NCI-H2171 (cell line): ENCODE measurements at places on chromosomes 16 and 17.

DNA sequence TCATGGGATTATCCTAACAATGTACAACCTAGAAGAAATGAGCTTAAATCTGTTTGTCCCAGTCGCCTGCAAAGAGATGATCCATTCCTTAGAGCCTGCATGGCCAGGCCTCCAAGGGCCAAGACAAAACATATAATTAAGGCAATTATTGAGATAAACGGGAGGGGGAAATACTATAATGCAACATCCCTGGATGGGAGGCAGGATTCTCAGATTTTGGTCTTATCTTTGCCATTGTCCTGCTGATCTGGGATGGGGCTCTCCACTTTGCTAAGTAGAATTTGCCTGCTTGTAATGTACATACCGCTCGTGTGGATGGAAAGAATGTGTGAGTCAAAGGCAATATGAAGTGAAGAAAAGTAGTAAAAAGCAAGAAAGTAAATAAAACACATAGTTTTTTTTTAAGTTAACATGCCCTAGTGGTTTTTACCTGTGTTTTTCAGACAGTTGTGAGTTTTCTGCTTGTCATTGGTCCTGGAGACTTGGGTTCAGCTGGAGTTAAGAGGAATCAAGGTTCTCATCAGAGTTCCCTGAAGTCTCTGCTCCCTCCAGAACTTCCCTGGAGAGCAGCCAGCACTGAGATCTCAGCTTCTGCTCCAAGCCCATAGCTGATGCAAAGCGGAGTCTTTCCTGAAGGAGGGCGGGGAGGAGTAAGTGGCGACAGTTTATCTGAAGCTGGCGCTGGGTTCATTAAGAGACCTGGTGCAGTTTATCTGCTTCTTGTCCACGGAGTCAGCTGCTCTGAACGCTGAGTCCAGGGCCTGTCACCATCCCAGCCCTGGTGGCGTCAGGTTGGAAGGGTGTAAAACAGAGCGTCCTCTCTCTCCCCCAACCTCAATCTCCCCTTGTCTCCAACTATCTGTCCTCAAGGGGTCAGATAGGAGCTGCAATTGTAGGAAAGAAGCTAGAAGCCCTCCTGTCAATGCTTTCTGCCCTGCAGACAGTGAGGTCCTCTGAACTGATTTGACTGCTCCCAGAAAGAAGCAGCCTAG, 30.1 kb downstream of the HOXB1 start:
- no peak for DNase-seq

DNA sequence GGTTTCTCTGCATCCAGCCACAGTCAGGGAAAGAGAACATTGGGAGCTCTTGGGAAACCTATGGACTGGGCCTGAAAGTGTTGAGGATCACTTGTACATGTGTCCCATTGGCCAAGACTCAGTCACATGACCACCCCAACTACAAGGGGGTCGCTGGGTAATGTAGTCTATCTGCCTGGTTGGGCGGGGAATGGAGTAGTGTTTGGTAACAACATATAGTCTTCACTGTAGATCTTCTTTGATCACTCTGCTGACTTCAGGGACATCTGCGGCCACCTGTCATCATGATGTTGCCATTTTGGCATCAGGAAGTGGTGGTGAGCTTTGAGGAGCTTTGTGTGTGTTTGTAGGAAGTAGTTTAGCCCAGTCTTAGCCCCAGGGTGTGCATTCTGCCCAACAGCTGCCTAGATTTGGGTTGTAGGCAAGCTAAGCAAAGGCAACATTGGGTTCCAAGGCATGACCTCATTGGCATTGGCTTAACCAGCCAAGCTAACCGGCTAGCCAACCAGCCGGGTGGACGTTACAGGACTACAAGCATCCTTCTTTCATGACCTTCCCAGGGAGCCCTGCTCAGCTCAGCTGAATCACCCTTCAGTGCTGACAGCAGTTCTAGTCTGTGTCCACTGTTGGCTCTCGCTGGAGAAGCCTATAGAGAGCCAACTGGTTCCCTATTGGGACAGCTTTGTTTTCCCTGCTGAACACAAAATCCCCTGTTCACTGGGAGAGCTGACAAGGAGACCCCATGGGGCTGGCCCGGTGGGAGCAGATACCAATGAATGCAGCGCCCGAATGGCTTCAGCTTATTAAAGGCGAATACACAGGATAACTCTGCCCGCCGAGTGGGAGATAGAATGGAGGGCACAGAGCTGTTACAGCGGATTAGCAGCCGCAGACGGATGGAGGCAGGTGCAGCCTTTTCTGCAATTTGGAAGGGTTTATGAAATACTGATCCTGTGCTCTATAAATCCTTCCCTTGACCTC, 178.6 kb downstream of the NTN1 start:
- DNase-seq, result no peak

DNA sequence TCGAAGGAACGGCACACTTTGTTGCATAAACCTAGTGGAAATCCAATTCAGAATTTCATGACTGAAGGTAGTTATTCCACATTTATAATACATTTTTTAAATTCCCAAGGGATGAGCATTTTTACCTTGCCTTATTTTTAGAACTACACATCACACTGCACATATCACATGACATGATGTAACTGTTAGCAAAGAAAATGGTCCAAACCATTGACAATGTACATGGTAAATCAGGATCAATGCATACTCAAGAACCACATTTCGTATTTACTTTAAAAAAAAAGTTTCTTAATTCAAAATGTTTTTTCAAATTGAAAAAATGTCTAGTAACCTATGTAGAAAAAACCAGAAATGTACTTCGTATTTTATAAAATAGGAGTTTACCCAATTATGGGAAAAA, 2.5 kb downstream of the KANSL1 start:
- DNase-seq, result no peak

GRCh38 chr17:28737770-28738679, 5.8 kb upstream of the TRAF4 start:
- DNase-seq, result no peak

- no peak for DNase-seq
Observed at GRCh38 chr16:30401768-30402425, 5.5 kb upstream of the ZNF771 start.

DNA sequence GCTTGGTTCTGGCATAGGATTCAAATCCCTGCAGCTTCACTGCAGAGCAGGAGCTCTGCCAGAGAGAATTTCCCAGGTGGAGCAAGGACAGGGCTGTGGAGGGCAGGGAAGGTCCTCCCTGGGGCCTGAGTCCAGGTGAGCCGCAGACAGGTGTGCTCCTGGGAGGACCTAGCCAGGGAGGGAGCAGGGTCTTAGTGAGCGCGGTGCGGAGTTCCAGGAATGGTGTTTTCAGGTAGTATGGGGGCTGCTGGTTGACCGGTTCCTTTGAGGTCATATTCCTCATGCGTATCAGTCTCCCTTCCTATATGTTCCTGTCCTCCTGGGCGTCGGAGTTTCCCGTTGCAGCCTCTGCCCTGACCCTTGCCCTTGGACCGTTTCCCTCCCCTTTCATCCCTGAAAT, 813.3 kb downstream of the KCNJ18 start:
- no peak for DNase-seq
